GM18507 (cell line): ENCODE measurements at places on chromosomes 3 and 15.

DNA sequence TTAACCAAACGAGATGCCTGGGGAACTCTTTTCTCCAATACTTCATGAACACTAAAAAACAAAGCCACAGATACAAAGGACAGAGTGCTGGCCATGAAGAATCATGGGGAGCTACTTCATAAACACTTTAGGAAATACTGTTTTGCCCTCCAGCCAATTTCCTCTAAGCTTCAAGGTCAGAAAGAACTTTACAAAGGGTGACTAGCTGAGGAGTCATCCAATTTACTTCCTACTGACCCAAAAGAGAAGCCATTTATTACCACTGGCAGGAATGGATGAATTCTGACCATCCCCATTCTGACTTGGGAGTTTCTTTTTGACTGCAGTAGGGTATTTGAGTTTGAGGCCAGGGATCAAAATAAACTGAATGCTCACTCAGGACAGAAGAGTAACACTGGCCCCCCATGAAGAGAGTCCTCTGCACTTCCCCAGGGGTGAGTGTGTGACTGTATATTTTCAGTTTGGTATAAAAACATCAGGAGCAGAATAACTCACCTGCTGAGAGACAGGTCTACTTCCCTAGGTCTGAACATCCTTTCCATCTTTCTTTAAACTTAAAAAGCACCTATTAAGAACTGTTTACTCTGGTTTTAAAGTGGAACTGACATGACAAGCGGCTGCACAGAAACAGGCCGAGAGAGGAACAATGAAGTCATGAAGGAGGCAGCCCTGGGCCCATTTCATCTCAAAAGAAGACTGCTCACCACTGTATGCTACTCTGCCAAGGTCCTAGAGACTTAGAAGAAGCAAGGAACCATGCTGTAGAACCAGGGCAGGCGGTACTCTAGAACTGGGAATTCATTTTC lies 203.6 kb downstream of the TNIK start:
- no peak for DNase-seq

DNA sequence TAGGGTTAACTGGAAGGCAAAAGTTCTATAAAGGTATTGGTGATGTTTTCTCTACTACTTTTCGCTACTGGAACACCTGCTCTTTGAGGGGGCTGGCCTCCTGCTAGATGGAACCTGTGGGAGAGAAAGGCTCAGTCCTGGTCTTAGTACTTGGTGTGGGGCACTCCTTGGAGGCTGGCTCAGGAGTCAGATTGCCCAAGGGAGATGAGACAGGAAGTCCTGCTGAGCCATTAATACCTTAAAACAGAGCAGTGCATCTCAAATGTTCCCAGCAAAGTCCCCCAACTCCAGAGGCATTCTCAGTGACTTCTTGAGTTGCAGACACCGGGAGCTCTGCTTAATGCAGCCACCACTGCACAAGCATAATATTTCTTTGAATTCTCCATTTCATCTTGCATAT lies 3.1 kb upstream of the ADAMTSL3 start:
- no peak for DNase-seq

DNA sequence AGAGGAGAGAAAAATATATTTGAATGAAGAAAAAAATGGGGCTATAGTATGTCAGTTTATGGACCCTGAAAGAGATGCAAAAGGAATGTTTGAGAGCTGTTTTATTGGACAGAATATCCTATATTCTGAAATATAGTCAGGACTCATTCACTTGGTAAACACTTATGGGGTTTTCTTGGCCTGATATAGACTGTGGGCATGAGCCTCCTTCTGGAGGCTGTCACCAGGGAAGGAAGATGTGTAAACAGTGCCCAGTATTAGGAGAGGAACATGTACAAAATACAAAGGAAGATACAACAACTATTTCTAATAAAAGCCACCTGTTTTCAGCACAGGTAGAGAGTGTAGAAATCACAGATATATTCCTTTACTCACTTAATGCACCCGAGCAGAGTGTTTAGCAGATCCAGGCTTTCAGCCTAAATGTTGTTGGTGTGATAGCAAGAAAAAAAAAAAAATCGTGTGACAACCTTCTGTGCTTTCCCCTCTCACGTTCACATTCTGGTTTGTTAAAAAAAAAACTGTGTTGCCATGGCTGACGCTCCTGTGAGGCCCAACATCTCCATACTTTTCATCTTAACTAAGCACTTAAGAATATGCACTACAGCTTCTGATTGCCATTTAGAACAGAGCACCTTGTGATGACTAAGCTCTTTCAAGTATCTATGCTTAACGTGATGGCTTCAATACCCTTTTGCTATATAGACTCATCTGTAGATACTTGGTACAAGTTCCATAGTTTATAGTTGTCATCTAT lies 134.1 kb downstream of the MBNL1 start:
- no peak for DNase-seq

GRCh38 chr15:48029642-48030041 lies 91.1 kb upstream of the SLC24A5 start:
- DNase-seq, result no peak

DNA sequence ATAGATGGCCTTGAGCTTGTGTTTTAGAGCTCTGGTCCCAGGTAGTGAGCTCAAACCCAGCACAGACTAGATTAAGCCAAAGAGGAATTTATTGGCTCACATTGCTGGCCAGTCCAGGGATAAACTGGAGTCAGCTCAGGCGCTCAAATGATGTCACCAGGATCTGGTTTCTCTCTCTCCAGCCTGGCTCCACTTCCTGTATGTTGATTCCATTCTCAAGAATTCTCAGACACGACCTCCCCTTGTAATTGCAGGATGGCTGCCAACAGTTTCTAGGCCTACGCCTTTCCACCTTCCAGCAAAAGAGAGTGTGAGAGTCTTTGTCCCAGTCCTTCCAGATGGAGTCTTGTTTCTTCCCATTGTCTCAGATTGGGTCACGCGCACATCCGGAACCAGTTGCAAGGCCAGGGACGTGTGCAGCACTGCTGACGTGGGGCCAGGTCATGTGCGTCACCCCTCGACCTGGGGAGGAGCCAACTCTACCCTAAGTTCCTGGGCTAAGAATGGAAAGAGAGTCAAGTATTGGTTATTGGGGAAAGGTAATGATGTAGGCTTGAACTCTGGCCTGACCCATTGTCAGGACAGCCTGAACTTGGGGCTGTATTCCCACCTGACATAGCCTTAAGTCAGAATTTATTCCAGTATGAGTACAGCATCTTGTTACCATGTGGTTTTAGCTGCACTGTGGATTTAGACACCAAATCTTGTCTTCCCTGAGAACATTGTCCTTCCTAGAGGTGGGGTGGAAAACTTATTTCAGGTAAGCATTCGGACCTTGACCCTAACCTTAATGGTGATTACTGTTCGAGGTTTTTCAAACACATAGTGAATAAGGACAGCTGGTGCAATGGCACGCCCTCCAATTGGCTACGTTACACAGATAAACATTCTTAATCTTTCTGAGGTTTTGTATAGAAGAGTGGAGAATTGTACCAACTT lies 31.6 kb downstream of the CACNA1D start:
- no peak for DNase-seq

DNA sequence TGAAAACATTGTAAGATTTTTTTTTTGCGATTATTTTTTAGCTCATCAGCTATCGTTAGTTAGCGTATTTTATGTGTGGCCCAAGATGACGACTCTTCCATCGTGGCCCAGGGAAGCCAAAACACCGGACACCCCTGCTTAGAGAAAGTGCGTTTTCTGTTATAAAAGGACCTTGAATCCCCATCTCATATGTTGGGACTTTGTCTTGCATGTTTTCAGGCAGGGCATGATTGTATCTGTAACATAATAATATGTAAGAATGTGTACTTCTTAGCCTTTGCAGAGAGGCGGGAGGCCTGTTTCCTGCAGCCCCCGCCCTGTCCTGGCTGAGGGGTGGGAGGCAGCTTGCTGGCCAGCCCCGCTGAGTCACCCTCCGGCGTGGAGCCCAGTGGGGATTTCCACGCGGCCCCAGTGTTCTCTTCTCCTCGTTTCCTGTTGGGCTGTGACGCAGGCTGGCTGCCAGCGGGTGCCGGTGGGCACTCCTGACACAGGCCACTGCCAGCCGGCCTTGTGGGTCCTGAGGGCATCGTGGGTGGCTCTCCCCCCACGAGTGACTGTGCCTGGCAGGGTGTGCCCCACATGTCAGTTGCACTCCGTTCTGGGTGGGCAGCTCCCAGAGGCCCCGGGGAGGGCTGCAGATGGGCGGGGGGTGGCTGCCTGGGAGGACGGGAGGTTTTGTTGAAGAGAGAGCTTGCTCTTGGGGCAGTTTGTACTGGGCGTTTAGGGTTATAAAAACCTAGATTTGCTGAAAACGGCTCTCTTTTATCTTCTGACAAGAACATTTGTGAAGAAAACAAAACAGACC lies 55.6 kb downstream of the SMAD3 start:
- peak; percentile 62 for DNase-seq

DNA sequence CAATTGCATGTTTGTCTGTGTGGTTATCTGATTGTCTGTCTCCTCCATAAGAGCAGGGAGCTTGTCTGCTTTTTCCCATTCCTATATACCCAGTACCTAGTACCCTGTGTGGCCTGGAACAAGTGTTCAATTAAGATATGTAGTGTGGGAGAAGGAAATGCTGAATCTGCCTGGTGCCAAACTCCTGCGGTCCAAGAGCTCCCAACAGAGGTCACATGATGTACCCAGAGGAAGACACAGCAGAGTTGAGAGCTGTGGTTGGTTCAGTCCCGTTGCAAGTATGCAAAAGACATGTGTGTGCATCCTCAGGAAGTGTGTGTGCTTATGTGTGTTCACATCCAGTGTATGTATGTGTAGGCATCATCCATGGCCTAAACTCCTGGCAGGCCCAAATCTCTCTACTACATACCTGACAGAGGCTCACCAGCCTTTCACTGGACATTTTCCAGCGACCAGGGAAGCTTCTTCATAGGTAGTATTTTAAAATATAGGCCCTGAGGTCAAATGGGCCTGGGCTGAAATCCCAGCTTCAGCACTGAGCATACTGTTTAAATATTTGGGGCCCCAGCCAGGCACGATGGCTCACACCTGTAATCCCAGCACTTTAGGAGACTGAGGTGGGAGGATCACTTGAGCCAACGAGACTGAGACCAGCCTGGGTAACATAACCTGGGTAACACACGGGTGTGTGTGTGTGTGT lies 34.0 kb upstream of the ITGA11 start:
- no peak for DNase-seq

- DNase-seq, result no peak
Observed at GRCh38 chr3:49701388-49702077, 12.2 kb downstream of the RNF123 start.

DNA sequence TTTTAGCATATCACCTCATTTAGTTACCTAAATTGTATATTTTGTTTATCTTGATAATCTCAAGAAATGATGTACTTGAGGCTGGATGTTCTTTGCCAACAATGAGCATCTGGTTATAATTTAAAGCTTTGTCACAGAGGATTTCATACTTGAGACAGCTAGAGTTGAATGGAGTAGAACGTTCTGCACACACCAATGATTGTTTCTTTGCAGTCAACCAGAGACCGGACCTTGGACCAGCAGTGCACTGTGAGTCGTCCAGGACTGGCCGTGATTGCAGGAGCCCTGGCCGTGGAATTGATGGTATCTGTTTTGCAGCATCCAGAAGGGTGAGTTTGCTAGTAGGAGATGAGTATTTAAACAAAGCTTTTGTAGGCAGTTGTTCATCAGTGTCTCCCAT lies 90.4 kb downstream of the ATG7 start:
- no peak for DNase-seq

DNA sequence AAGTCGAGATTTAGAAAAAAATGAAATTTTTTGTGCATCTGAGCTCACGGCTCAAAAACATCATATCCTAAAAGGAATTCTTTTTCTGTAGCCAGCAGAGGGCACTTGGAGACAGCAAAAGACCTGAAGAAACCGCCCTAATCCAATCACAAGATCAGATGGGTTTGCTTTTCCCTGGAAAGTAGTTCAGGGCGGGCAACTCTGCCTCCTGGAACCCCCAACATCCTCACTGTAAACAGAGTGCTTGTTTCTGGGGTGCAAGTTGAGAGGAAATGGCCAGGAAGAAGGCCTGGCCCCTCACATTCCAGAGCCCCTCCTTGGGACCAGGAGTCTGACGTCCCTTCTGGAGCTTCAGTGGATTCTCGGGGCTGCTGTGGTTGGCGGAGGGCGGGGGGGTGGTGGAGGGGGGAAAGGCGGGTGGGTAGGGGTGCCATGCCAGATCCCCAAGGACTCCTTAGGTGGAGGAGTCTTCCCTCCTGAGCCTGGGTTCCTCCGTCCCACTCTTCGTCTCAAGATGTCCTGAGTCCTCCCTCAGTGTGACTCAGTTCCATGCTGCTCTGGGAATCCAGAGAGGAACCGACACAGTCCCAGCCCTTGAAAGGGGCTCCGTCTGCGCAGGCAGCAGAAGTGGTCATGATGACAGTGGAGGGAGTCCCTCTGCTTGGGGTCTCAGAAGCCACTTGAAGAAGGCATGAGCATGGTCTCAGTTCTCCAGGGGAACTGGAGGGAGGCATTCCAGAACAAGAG lies 35.9 kb downstream of the CCK start:
- DNase-seq, result no peak

DNA sequence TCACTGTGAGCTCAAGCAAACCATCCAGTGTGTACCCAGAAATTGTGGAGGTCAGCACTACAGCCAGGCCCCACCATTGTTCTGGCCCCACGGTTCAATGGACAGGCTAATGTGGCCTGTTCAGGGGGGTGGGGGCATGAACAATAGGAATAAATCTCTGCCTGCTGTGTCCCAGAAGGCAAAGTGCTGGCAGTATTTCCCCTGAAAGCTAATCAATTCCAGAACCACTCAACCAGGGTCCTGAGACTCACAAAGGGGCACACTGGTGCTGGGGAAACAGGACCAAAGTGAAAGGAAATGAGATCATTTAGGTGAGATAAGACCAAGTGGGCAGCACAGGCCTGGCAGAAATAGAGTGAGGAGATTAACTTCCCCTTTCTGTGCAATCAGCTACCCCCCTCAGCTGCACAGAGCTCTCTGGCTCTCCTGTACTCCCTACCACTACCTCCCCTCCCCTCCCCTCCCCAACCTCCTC lies 11.5 kb downstream of the CRYGS start:
- no peak for DNase-seq

DNA sequence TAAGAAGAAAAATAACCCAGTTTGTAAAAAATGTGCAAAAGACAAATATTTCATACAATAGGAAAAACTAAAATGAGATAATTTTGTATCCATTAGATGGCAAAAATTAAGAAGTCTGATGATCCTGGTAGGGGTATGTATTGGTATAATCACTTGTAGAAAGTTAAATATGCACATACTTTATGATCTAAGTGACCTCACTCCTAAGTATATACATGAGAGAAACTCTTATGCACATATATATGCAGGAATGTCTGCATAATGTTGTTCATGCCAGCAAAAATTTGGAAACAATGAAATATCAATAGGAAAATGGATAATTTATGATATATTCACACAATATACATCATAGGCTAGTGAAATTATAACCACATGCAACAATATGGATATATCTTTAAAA lies 33.5 kb downstream of the USP50 start:
- DNase-seq, result no peak
